ENCODE measurements at places on chromosomes 16 and 17. TPM values are rescaled to one million over a fixed set of nuclear protein-coding genes. Genes with fewer than 3 reads are reported as not detected.

Gene KRT9
- total RNA-seq = not detected

DNA sequence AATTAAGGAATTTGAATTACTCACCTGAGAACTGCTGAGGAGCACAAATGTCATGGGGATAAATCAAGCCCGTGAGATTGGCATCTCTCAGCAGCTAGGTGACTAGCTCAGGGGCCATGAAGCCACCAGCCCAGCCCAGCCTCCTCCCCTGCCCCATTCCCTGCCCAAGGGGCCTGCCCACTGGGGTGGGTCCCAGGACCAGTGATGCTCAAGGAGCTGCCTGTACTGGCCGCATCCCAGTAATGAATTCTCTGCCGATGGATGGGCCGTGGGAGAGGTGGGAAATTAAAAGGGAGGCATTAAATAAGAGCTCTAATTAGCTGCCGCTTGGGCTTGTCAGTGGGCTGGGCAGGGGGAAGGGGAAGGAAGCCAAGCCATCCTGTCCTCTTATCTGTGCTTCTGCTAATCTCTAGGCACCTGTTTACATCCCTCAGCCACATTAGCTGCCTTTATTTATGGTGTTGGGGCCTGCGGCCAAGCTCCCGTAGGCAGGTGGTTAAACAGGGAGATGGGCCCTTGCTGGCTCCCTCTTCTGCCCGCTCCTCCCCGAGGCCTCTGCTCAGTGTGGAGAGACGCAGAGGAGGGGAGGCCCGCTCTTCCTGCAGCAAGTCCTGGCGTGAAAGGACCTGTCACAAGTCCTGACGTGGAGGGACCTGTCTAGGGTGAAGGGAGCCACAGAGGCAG is 48.8 kb downstream of the PIPOX start:
- no peak overlapping the region for H3K27ac ChIP-seq
- H3K36me3 ChIP-seq = no peaks in the 10 kb centered on the region
- no peaks in the 10 kb centered on the region for H3K27me3 ChIP-seq
- DNase-seq = peak; percentile 62
- no peaks in the 10 kb centered on the region for H3K4me1 ChIP-seq

DNA sequence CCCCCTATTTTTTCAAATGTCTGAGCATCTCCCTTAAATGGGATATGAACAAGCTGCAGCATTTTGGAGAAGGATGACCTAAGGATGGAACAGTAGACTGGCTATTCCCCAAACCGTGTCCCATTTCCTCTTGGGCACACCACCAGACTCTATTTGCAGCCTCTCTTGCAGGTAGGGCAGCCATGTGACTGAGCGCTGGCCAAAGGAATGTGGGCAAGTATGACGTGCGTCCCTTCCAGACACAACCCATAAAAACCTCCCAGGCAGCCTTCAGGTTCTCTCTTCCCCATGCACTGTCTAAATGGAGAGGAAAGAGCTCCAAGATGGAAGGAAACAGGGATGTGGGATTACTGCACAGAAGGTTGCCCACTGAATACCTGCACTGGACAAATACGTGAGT is 149.7 kb downstream of the CCT6B start:
- H3K27ac ChIP-seq = no peak overlapping the region
- no peaks in the 10 kb centered on the region for H3K36me3 ChIP-seq
- no peak overlapping the region for H3K4me3 ChIP-seq
- DNase-seq = no peak

- no peak overlapping the region for H3K4me3 ChIP-seq
- DNase-seq = no peak
- no peaks in the 10 kb centered on the region for H3K4me1 ChIP-seq
- H3K27me3 ChIP-seq = no peaks in the 10 kb centered on the region
- no peak overlapping the region for H3K27ac ChIP-seq
Measured at GRCh38 chr16:66359811-66360608, 6.5 kb upstream of the CDH5 start.

DNA sequence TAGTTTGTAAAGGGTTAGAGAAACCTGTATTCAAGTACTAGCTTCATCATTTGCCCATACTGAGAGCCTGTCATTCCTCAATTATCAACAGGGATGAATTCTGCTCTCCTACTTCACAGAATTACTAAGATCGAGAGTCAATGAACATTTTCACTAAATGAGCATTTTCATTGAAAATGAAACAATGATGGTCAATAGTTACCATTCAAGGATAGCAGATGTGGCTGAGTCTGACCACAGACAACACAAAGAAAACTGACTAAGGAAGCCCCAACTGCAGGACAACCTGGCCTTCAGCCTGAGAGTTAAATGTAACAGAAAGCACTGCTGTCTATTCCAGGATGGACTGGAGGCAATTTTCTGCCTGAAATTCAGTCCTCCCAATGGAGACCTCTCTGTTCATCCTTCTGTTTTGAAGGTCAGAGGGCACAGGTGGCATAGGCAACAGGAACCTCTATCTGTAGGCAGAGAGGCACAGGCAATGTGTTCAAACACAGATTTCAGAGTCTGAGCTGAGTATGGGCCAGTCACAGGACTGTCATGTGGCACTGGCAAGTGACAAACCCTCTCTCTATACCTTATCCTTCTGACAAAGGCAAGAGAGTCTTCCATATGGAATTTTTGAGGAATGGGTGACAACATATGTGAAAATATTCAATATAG is 19.5 kb downstream of the TRAF4 start:
- peaks cover 10% of the 10 kb centered on the region for H3K4me1 ChIP-seq
- H3K4me3 ChIP-seq = no peak overlapping the region
- no peaks in the 10 kb centered on the region for H3K27me3 ChIP-seq
- no peak for DNase-seq

Gene ACAP1
- total RNA-seq = 2.5 TPM

Gene KRTAP1-5
- total RNA-seq = 0.51 TPM
